ENCODE measurements at places on chromosomes 4 and X. TPM values are rescaled to one million over a fixed set of nuclear protein-coding genes. Genes with fewer than 3 reads are reported as not detected.
A peak's percentile ranks its signal among the peaks of the same experiment; 100 is the strongest.

DNA sequence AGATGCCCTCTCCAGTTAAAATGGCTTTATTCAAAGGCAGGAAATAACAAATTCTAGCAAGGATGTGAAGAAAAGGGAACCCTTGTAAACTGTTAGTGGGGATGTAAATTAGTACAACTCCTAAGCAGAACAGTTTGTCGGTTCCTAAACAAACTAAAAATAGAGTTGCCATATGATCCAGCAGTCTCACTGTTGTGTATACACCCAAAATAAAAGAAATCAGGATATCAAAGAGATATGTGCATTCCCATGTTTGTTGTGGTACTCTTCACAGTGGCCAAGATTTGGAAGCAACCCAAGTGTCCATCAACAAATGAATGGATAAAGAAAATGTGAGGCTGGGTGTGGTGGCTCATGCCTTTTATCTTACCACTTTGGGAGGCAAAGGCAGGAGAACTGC lies 36.1 kb downstream of the ADH7 start:
- no peaks in the 10 kb centered on the region for H3K36me3 ChIP-seq
- H3K4me3 ChIP-seq, result no peak overlapping the region
- H3K4me1 ChIP-seq, result peaks cover 11% of the 10 kb centered on the region
- no peaks in the 10 kb centered on the region for H3K27me3 ChIP-seq

The MAOB gene
- total RNA-seq, result 0.57 TPM

DNA sequence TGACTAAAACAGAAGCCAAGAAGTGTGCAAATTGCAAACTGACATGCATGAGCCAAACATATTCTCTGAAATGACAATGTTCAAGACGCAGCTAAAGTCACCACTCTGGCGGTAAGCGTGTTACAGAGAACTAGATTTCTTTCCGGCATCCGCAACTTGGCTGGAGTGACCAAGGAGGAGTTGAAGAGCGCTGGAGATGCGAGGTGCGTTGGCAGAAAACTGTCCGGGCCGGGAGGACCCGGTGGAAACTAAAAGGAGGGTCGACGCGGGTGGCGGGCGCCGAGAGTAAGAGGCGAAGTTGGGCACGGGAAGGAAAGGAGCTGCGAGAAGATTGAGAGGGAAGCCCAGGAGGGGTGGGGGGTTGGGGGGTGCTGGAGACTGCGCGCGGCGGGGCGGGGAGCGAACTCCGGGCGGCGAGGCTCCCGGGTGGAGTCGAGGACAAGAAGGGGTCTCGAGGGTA lies 807 bp downstream of the SEL1L3 start:
- H3K27ac ChIP-seq, result peak overlapping the region; percentile 72
- H3K36me3 ChIP-seq, result no peaks in the 10 kb centered on the region
- H3K4me1 ChIP-seq, result peaks cover 26% of the 10 kb centered on the region
- DNase-seq, result no peak
- H3K4me3 ChIP-seq, result peak overlapping the region; percentile 90

The TLR2 gene
- 2.4 TPM for total RNA-seq

- DNase-seq, result no peak
- no peaks in the 10 kb centered on the region for H3K27me3 ChIP-seq
- peaks cover 28% of the 10 kb centered on the region for H3K4me1 ChIP-seq
These were observed 22.6 kb downstream of the SYNPO2 start for GRCh38 chr4:118911238-118911703.

The SSX2B gene
- total RNA-seq, result not detected
